NCI-H1092 (cell line): ENCODE measurements at places on chromosomes 12 and 14.

DNA sequence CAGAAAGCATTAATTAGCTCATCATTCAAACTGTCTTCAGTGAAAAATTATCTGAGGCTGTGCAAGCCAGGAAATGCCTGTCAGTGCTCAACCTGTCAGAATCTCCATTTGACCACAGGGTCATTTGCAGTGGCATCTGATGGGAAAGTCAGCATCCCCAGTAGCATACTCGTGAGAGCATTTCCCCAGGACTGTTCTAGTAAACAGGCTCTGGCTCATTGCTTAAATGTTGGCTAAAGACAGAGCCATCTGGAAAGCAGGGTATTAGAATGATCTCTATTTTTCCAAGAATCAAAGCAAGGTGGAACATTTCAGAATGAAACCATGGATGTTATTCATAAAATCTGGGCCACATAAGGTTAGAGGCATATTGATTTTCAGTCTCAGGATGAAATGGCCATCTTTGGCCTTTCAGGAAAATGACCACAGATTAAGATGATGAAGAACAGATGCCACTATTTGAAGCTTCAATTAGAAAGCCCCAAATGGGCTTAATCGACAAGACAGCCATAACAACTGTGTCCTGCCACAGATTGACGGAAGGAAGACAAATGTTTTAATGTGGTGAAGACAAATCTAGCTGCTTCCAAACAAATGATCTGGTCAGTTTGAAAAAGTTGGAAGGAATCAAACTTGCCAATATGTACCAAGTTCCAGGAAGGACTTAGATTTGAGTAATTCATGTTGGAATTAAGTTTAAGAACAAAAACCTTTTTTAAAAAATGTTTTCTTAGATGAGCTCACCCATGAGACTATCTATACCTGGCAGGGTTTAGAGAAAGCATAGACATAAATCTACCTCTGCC is 94.0 kb upstream of the FAR2 start:
- DNase-seq, result no peak

DNA sequence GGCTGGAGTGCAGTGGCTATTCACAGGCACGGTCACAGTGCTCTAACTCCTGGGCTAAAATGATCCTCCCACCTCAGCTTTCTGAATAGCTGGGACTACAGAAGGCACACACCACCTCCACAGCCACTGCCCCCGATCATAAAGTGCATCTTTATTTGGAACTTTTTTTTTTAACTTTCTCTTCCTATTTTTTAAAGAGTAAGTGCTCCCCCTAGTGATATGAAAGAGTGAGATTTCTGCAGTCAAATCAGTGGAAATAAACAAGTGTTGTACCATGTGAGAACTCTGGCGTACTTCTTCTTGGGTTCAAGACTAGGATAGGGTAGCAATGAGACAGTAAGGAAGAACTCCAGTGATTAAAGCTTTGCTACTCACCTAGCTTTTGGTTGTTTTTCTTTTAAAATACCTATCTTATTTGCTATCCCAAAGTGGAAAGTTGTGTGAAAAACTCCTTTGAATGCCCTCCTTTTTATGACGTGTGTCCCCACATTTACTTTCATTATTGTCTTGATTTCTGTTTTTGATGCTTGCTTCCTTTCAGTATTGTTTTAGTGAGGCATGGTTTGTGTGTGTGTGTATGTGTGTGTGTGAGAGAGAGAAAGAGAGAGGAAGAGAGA is 6.6 kb downstream of the PPP4R4 start:
- DNase-seq, result no peak

GRCh38 chr14:39731912-39732311 is 299.7 kb upstream of the FBXO33 start:
- DNase-seq, result no peak

- no peak for DNase-seq
These were observed 53.9 kb downstream of the DNAH10 start for GRCh38 chr12:123815968-123816367.

DNA sequence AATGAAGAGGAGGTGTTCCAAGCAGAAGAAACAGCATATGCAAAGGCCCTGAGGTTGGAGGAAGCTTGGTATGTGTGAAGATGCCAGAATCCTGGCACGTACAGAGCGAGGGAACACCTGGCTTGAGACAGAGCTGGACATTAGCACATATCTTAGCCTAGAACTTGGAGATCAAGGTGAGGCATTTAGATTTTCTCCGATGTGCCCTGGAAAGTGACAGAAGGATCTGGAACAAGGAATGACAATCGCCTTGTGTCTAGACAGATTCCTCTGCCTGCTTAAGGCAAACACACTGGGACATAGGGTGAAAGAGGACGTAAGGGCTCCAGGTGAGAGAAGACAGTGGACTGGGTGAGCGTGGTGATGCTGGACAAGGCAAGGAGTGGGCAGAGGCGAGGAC is 32.2 kb upstream of the NOS1 start:
- no peak for DNase-seq
